ENCODE measurements at places on chromosomes 7 and 10.

GRCh38 chr10:11046776-11047160, 29.1 kb downstream of the CELF2 start:
- DNase-seq: no peak

GRCh38 chr10:122348935-122349361, 25.6 kb upstream of the PLEKHA1 start:
- no peak for DNase-seq

DNA sequence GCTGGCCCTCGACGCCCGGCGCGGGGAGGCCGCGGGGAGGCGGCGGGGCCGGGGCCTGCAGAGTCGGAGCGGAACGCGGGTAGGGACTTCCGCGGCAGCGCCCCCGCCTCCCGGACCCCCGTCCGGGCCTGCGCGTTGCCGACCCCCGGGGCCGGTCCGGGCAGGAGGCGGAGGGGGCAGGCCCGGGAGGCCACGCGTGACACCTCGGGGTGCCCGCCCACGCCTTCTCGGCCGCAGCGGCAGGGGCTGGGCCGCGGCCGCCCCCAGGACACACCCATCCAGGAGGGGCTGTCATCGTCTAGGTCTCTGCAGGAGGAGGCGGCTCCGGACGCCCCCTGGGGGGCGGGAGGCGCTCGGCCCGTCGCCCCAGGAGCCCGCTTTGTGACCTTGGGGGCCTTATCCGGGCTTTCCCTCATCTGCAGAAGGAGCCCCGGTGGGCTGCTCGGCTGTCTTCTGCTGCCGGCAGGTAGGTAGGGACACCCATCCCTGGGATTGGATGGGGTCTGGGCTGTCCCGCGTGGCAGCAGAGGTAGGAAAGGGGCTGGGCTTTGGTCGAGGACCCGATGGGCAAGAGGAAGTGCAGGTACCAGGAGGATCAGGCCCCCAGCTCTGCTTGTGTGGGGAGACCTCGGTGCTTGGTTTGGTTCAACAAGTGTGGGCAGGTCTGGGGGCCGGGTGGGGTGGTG, 569 bp downstream of the ZNF316 start:
- peak; percentile 60 for DNase-seq

DNA sequence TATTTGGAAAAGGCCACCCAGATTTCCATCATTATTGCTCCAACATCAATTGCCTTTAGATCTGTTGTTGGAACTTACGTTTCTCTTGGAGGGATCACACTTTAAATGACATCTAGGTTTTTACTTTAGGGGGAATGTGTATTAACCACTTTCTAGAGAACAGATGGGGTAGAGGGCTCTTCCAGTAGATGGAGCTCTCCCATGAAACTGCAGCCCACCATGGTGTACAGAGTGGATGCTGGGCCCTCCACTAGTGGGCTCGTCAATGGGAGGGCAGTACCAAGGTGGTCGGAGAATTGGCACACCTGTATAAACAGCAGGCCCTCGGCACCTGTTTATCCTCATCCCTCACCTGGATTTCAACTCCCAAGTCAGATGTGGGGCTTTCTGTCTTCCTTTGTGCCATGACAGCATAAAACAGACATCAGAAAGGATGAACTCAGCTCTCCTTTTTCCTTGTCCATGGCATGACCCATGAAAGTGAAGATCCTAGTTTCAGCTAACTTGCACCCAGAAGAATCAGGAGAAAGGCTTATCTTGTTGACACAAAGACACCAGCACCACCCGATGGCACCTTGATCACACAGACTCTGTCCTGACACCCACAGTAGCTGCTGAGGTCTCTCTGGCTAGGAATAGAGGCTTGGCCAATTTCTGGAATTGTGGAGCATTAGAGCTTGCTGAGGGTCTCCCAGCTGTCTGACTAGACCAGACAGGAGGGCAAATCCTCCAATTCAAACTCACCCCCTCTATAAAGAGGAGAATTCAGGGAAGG, 150.5 kb downstream of the CYP26A1 start:
- DNase-seq: no peak

DNA sequence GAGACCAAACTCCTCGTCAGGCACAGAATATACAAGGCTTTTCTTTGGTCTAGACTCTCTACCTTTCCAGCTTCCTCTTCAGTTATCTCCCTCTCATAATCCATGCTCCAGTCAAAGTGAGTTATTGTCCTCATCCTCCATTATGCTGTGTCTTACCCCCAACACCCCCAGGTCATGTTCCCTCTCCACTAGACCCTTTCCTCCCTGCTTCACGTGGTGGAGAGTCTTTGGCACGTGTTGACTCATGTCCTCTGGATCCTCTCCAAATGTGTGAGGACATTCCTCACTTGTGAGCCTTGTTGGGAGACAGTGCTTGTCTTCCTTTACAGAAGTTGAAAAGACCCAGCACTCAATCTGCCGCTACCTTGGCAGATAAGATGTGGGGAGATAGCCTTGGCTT, 36.0 kb upstream of the DLD start:
- DNase-seq: no peak

GRCh38 chr7:123624527-123625183, 23.0 kb downstream of the ASB15 start:
- peak; percentile 76 for DNase-seq

DNA sequence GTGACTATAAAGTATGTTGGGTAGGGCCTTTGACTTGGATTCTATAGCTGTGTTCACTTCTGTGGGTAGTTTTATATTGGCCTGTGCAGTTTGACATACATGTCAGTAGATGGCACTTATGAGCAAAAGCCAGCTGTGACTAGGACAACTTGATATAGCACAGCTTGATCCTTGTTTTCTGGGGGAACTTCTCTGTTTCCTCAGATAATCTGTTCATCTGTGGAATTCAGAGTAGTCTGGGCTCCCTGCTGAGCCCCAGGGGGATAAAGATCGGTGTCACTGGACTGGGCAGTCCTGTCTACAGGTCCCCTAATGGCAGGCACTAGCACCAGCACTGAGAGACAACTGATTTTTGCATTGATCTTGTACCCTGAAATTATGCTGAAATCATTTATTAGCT, 25.4 kb downstream of the CYP2C9 start:
- no peak for DNase-seq

GRCh38 chr7:29095631-29096445, 50.5 kb downstream of the CPVL start:
- DNase-seq: no peak

DNA sequence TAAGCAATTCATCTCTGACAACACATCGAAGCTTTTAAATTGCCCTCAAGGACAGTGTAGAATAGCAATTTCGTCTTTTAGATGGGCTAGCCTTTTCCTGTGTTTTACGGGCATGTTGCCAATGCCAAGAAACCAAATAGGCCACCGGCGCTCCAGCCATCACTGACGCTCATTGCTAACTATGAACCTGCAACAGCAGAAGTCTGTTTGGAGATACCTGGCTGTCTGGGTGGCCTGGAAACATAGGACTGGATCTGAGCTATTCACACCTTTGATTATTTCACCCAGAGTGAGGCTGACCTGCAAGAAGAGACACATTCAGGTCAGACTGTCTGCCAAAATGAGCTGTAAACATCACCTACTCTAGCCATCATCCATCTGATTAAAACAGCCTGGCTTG, 12.0 kb downstream of the KPNA7 start:
- DNase-seq: no peak

- no peak for DNase-seq
These were observed 167.6 kb upstream of the PITRM1 start for GRCh38 chr10:3340127-3340730.

DNA sequence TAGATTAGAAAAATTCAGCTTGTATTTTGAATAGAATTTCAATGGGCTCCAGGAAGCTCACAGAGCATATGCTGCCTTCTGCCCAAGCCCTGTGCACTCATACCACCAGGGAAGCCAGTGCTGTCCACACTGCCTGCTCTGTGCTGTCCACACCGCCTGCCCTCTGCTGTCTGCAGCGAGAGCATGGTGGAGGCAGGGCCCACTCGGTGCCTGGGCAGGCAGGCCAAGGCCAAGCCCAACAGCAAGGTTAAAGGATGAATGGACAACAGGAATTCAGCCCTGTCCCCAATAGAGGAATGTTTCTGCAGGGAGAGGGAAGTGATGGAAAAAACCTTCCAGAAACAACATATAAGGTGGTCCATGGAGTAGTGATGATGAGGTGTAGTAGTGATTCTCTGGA, 146.8 kb downstream of the GFRA1 start:
- no peak for DNase-seq

DNA sequence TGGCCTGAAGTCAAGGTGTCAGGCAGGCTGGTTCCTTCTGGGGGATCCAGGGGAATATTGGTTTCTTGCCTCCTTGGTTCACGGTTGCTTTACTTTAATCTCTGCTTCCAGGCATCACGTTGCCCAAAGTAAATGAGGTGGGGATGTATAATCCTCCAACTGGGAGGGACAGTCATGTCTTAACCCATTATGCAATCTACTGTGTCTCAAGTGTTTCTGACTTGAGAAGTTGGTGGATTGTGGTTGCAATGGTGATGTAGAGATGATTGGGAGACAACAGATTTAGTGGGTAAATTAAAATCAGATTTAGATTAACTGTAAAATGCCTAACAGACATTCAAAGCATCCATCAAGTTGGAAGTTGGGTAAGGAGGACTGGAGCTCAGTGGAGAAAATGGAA, 32.7 kb downstream of the TBXAS1 start:
- no peak for DNase-seq

DNA sequence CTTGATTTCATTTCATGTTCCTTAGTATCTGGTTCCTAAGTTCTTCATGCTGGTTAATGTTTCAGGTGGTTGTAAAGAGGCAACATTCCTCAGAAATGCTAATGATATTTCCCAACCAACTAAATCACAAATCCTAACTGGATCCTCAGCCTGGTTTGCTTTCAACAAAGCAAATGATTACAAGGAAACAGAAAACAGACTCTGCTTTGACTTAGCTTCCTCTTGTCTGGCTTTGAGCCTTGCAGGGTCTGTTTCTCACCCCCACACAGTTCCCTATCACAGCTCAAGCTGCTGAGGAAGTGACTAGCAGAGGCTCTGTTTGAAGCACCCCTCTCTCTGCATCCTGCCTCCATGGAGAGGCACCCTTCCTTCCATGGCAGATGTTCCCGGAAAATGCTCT, 130.2 kb upstream of the CTTNBP2 start:
- DNase-seq: no peak

DNA sequence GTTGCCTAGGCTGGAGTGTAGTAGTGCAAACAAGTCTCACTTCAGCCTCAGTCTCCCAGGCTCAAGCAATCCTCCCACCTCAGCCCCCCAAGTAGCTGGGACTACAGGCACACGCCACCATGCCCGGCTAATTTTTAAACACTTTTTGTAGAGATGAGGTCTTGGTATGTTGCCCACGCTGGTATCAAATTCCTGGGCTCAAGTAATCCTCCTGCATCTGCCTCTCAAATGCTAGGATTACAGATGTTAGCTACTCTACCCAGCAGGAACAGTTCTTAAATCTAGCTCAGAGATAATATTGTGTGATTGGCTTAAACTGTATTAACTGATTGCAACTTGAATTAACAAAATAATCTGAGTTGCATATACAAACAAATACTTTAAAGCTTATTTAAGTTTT, 82.9 kb downstream of the CDK14 start:
- no peak for DNase-seq

GRCh38 chr10:29820890-29821461, 186.2 kb upstream of the SVIL start:
- DNase-seq: no peak

DNA sequence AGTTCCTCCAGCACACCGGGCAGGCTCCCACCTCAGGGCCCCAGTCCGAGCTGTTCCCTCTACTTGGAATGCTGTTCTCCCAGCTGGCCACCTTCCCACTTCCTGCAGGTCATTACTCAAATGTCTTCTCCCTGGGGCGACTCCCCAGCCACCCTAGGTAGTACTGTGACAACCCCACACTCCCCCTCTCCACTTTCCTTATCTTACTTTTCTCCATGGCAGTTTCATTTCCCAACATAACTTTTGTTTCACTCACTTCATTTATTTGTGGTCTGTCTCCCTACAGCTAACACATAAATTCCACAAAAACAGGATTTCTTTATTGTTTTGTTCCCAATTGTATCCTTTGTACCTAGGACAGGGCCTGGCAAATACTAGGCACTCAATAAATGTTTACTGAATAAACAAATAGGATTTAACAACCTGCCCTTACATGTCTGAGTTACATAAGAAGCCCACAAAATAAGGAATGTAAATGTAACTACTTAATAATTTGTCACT, 76.5 kb downstream of the JAZF1 start:
- no peak for DNase-seq

DNA sequence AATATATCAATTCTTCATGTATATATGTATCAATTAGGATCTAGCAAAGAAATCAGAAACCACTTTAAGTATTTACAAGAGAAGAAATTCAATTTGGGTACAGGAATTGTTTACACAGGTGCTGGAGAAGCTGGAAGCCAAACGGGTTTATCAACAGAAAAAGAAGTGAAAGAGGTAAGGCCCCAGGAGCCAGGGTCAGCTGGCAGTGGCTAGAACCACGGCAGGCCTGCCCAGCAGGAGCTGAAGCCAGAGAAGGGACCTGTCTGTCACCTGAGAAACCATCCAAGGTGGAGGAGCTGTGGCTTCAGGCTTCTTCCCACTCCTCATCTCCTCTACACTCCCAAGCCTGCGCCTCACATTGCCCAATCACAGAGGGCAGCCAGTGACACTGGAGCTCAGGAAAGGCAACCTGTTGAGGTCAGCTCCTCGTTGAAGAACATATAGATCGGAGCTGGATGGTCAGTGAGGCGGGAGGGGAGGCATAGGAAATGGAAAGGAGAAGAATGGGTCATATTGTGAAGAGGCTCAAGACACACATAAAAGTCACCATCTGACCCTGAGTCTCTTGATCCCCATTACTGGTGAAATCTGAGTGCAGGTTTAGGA, 182.6 kb downstream of the REEP3 start:
- DNase-seq: no peak

GRCh38 chr10:123884907-123885381, 6.7 kb downstream of the CPXM2 start:
- no peak for DNase-seq

- no peak for DNase-seq
These were observed 86.3 kb downstream of the PALS2 start for GRCh38 chr7:24659505-24659904.

- DNase-seq: no peak
These were observed 101.6 kb downstream of the CCSER2 start for GRCh38 chr10:84429926-84430520.

GRCh38 chr7:151177310-151177709, 9.7 kb downstream of the ASB10 start:
- no peak for DNase-seq

DNA sequence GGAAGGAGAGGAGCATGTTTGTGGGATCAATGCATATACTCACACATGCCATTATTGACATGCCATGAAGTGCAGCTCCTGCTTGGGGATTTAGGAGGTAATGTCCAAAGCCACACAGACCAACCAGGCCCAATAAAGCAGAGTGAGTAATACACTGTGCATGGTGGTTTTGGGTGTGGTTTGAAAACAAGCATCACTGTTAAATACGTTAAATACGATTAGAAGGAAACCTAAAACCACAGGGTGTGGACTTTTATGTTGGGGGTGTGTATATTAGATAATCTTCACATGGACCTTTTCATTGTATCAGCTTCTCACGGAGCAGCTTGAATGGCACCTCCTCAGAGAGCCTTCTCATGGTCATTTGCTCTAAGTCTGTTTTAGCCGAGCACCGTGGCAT, 10.4 kb upstream of the EIF3A start:
- DNase-seq: no peak

GRCh38 chr7:68458010-68458908, 1140.0 kb upstream of the AUTS2 start:
- DNase-seq: no peak
